T-helper 2 cell treated with Interferon-gamma antibody and Interleukin-4, amounts not matched to agents 5 μg/mL and 100 μg/mL, for 36 hours (primary cell): ENCODE measurements at places on chromosomes 4 and X.

DNA sequence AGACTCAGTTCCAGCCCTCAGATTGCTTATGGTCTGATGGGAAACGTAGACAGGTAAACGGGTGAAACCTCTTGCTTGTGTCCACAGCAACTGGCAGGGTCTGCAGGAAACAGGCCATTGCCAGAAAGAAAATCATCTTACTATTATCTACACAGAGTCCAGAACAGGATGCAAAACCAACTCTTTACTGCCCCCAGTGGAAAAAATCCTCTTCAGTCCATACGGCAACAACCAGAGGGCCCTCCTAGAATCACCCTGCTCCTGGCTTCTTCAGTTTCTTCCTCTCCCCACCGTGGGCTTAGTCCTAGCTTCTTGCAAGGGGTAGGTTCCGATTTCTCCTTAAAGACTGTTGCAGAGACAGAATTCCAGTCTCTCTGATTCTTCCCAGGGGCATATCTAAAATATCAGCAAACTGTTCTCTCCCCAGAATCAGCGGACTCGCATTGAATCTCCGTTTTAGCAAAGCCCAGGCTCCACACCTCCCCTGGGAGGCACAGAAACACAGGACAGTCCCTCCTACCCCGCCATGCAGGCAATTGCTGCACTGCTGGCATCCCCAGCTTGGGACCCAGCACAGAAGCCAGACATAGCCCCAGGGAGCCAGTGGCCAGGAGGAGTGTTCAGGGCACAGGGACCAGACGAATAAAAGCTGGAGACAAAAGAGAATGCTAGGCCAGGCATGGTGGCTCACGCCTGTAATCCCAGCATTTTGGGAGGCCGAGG lies 41.0 kb upstream of the SH3RF1 start:
- DNase-seq: no peak

DNA sequence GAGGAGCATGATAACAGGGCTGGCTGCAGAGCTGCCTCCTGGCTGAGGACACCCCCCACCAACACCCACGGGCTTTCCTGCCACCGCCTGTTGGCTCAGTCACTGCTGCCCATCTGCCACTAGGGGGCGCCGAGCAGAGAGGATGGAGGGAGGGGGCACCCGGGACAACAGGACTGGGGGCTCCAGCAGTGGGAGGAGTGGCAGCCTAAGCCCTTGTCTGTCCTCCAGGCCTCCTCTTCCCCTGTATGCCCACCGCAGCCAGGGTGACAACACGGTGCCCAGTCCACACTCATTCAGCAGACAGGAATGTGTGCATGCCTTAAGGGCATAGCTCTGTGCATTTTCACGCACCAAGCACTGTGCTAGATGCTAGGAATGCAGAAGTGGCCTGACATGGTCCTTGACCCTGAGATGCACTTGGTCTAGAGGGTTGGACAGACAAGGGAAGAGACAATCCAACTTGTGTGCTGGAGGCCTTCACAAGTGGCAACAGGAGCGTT lies 149.9 kb downstream of the AMMECR1 start:
- peak; percentile 12 for DNase-seq

- DNase-seq: no peak
Observed at GRCh38 chrX:132118358-132118757, 9.5 kb downstream of the FRMD7 start.

- DNase-seq: peak; percentile 13
Observed at GRCh38 chr4:70927502-70928137, 25.5 kb downstream of the MOB1B start.

DNA sequence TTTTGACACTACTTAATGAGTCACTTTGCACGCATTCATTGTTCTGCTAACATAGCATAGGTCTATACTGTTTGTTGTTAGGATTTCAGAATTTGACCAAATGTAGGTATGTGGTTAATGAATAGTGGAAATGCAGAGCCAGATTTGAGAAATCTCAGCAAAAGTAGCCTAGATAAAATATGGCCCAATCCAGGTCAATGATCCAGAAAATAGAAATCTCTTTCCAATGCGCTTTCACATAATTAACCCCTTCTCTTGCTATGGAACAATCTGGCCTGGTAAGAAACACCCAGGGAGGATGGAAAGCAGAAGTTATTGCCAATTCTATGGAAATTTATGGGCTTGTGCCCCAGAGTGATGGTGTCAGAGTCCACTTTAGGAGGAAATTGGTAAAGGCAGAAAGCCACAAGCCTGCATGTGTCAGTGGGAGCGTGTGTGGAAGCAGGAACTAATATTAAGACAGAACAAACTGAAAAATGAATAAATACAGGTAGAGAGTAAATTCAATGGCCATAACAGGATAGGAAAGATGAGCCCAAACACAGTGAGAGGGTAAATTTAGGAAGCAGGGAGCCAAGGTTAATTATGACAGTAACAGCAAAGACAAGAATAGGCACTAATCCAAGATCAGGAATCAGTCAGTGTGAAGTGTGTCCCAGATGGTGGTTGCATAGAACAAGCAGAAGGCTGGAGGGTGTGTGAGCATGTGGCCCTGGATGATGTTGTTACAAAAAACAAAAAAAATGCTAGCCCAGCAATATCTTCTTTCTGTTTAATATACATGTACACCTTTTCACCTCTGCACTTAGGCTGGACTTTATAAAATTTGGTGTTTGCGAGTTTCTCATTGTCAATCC lies 102.9 kb downstream of the SYTL5 start:
- no peak for DNase-seq

DNA sequence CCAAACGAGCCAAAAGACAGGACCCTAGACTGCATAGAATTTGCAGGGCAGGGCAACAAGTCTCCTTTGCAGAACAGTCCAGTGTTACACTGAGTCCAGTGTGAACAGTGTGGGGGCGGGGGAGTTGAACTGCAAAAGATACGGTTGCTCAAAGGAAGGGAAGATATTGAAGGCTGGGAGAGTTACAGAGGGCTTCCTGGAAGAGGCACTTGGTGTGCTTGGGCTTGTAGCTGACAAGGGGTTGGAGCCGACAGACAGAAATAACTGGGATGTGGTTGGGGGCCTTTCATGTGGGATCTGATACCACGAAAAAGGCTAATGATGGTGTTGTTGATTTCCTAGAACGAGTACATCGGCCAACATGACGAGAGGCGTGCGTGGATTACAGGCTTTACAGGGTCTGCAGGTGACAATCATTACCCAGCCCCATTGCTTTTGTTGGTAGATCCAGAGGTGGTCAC lies 6.1 kb downstream of the XPNPEP2 start:
- DNase-seq: no peak

DNA sequence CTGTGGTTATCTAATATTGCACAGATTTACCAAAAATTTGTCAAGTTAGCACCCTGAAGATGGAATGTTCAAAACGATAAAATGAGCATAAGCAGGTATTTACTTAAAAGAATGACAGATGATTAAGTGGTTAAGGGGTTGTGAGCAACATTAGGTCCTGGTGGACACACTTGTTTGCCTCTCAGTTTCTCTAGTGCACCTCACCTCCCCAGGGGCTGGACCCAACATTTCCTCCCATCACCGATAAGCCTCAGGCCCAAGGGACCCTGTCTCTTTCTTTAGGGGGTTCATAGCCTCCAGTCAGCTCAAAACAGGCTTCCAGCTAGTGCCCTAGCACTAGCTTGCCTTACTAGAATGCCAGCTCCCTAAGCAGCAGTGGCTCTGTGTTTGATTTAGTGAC lies 88.0 kb downstream of the ATP11C start:
- DNase-seq: no peak

GRCh38 chr4:106587558-106587957 lies 219.0 kb upstream of the GIMD1 start:
- no peak for DNase-seq

- DNase-seq: no peak
Observed at GRCh38 chrX:41781500-41781899, 57.5 kb downstream of the GPR82 start.

DNA sequence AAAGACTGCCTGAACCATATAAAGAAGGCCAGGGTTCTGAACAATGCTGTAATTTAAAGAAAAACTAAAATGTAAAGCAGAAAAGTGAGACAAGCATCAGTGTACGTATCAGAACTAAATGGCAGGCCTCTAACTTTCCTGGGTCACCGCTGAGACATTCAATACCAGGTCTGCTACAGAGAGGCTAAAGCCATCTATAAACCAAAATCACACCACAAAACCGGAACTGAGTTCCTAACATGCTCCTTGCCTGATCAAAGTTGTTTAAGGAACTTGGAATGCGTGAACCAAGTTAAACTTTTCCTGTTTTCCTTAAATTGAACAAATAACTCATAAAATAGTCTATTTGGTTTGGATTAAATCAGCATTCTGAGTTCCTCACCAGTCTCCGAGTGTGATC lies 55.3 kb upstream of the TECRL start:
- no peak for DNase-seq

DNA sequence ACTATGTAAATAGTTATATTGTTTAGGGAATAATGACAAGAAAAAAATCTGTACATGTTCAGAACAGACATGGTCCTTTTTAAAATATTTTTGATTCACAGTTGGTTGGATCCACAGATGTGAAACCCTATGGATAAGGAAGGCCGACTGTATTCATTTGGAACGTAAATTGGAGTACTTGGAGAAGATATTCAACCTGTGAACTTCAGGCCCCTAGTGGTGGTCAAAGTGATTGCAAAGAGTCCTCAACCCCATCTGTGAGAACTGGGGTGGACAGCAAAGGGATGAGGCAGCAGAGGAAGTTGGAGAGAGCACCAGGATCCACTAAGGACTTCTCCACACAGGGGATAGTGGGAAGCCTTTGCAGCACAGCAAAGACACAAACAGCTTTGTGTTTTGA lies 6.2 kb upstream of the CXCL13 start:
- DNase-seq: no peak

GRCh38 chrX:100413229-100413628 lies 3.2 kb upstream of the PCDH19 start:
- no peak for DNase-seq

DNA sequence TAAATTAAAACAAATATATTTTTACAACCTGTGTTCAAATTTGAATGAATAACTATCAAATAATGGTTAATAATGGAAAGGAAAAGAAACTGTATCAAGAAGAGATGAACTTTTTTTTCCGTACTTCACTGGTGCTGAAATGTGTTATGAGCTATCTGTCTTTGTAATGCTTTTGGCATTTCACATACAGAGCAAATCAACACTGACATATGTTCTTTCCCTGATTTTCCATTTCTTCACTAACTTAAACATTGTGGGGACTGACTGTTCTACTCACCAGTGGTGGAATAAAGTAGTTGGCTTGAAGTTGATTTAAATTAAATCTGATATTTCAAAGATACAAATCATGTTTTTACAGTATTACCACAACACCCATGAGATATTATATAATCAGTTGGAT lies 304.0 kb upstream of the BMP3 start:
- DNase-seq: no peak

- DNase-seq: no peak
Observed at GRCh38 chrX:139448996-139449395, 81.5 kb upstream of the F9 start.

DNA sequence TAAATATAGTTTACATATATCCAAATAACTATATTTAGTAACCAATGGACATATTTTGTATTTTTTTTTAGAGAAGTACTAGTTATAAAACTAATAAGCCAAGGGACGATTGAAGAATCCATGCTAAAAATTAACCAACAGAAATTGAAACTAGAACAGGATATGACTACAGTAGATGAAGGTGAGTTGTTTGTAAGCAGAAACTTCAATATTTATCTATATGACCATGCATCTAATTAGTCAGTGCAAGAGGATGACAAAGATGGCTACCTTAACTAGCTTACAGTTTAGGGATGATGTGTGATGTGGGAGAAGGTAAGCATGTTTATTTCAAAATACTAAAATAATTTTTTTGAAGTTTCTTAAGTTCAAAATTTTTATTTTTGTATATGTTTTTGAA lies 57.7 kb downstream of the HPGDS start:
- DNase-seq: no peak

- DNase-seq: no peak
Observed at GRCh38 chrX:369563-370101, 17.1 kb downstream of the PPP2R3B start.

DNA sequence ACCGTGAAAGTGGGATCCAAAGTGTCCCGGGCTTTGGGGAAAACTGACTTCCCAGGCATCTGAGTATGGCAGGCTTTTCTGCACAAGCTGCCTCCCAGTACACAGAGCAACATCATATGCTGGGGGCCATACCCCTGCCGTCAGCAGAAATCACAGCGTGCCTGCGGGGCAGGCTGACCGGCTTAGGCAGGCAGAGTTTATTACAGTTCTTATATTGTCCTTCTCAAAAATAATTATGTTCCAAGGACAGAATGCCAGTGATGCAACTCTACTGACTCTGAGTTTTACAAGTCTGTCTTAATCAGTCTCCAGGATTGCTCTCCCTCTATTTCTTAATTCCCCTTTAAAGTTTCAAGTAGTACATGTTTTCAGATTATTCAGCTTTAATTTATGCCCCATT lies 37.0 kb downstream of the IL21 start:
- no peak for DNase-seq

DNA sequence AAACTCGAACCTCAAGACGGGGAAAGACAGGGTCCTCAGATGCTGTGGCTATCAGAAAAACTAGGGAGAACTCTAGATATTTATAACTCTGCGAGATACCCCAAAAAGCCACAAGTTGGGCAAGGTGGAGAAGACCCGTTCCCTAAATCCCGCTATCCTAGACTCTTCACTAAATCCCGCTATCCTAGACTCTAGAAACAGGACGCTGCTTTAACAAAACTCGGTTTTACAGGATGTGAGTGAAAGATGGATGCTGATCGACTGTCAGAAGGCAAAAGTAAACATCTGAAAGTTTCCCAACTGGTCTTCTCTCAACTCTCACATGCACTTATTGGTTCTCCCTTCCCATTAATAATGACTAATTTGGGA lies 270 bp downstream of the DNAAF6 start:
- no peak for DNase-seq

DNA sequence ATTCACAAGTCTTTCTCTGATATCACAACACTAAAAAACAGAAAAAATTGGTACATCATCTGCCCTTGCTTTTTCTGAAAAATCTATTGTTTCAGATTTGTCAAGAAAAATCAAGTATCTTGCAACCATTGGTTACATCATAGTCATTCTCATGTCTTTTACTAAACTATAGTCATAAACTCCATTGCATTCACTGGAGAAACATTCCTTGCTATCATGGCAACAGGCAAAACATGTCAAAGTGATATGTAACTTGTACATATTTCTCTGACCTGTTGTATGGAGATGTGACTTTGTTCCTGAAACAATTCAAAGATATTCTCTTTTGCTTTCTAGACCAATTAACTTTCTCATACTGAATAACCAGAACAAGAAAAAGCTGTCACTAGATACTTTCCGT lies 121.9 kb upstream of the ANK2 start:
- DNase-seq: no peak

- no peak for DNase-seq
Observed at GRCh38 chr4:173294444-173294843, 39.7 kb downstream of the HMGB2 start.

GRCh38 chr4:185352202-185352601 lies 43.5 kb downstream of the LRP2BP start:
- no peak for DNase-seq

DNA sequence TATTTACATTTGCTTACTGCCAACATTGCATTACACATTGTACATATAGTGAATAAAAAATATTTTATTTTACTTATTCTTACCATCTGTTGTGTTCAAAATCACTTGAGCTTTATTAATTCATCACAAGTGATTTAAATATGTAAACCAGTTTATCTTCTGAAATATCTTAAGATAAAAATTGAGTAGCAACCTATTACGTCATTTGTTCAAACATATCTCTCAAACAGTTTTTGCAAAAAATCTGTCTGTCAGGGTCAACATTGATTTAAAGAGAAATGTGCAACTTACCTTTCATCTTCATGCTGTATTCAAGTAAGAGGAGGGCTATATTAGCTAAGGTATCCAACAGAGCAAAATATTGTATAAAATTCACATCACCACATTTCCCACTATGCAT lies 610.1 kb downstream of the PCDH19 start:
- no peak for DNase-seq
